ENCODE measurements at places on chromosomes 6 and 20.
A peak's percentile ranks its signal among the peaks of the same experiment; 100 is the strongest.

DNA sequence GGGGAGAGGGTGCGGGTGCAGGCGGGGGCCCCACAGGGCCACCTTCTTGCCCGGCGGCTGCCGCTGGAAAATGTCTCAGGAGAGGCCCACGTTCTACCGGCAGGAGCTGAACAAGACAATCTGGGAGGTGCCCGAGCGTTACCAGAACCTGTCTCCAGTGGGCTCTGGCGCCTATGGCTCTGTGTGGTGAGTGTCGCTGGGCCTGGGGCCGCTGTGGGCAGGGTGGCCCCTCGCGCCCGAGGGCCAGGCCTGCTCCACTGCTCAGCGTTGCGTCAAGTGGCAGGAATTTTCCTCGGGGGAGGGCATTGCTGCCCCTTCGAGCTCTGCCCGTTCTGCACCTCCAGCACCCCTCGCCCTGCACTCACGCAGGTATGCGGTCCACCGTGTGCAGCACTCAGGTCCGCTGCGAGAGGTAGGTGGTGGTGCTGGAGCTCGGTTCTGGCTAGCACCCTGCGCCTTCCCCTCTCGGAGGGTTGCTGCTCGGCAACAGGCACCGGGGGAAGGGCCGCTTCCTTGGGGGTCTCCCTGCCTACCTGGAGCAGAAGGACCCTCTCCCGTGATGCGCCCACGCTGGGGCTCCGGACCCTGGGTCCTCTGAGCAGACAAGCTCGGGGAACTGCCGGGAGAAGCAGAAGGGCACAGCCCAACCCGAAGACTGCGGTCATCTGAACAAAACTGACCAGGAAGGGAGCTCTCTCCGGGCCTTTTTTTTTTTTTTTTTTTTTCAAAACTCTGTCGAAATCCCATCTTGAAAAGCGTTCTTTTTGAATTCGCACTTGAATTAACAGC, 674 bp downstream of the MAPK14 start:
- peak; percentile 50 for DNase-seq

GRCh38 chr6:124699038-124699437, 263.2 kb upstream of the RNF217 start:
- no peak for DNase-seq

GRCh38 chr6:107032051-107032450, 4.1 kb downstream of the MTRES1 start:
- DNase-seq = no peak

DNA sequence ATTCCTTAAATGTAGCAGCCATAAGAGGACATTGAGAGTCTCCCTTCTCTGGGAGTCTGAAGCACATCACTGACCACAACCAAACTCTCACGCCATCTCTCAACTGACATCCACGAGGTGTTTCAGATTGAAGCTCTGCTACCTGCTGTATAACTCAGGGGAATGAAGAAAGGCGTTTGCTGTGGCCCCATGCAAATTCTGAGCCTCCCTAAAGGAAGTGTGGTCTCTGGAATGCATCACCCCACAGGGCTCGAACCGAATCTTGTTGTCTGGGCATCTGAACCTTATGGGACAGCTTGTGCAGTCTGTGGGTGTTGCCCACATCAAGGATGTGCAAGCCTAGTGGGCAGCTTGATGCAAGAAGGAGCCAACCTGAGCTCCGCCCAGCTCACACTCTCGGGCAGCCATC, 10.9 kb downstream of the PMEPA1 start:
- no peak for DNase-seq

DNA sequence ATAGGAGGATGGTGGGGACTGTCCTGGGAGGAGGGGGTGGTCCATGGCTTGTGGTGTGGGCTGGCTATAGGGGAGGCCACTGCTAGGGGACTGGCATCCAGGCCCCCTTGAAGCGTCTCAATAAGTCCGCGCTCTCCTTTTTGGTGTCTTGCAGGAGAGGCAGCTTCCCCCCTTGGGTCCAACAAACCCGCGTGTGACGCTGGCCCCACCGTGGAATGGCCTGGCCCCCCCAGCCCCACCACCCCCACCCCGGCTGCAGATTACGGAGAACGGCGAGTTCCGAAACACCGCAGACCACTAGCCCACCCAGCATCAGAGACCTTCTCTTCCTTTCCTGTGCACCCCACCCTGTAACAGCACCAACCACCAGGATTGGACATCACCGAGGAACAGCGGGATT, 2.8 kb upstream of the ZBTB9 start:
- DNase-seq = no peak

- DNase-seq = no peak
These were observed 577.9 kb downstream of the TFAP2B start for GRCh38 chr6:51396583-51396982.
